ENCODE measurements at places on chromosomes 1 and 21.

DNA sequence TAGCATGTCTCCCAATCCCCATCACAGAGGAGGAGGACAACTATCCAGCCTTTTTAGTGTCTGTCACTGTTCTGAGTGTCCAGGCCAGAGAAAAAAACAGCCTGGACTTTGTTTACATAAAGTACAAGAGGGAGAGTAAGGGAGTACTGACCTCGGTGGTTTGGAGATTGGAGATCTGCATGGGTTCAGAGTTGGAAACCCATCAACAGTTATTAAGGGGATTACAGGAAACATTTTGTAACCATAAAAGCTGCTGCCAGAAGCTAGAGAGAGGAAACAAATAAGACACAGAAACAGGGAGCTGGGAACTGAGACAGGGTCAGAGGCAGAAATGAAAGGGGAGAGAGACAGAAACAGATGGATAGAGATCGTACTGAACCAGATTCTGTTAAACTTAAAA, 131.5 kb upstream of the CTTNBP2NL start:
- DNase-seq, result no peak

DNA sequence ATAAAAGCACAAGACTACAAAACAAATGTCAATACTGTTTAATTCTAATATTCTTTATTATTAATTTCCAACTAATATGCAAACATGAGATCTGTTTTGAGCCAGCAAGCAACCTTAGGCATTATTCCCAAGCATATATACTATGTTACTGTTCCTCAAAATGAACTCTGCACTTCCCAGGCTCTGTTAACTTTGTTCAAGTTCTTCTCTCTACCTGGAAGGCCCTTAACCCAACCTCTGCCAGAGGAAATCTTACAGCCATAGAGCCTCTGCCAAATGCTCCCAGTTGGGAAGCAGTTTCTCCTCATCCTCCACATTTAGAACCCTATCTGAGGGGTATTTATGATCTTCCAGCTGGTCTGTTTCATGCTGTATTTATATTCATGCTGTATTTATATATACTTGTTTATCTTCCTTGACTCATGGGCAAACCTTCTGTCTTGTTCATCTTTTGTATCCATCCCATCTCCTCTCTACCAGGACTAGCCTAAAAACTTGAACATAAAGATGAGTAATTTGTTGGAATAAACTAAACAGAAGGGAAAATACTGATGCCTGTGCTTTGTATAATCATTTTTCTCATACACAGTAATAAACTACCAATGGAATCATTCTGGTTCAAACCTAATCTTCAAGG, 5.3 kb downstream of the IVNS1ABP start:
- no peak for DNase-seq

DNA sequence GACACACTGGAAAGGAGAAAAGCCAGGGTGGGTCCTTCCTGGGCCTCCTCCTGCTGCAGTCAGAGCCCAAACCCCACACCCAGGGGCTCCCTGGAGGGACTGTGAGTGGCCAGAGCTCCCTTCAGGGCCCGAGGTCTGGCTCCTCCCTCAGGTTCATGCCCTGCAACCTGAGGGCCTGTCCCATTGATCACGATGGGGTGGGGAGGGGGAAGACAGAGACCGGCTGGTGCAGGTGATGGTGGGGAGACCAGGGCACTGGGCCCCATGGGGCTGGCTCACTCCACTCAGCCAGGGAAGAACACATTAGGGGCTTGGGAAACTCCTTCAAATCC, 30.1 kb upstream of the NPPB start:
- no peak for DNase-seq

DNA sequence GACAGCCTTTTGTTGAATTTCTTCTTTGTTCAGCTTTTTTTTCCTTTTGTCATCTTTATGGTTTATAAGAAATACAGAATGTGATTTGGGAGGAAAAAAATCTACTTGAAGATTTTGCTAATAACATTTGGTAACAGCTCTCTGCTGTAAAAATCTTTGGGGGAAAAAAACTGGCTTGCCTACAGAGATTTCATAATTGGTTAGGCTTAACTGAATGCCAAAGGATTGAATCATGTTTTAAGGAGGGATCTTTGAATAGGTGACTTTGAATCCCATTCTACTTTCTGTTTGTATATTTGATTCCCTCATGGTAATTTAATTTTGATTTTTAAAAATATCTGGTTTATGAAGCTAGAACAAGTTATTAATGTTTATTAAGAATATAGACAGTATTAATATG, 3.2 kb downstream of the BTF3L4 start:
- DNase-seq, result no peak

- DNase-seq, result no peak
Measured at GRCh38 chr1:210384625-210385024, 55.9 kb downstream of the HHAT start.

- no peak for DNase-seq
Measured at GRCh38 chr1:72018562-72018961, 263.8 kb downstream of the NEGR1 start.

DNA sequence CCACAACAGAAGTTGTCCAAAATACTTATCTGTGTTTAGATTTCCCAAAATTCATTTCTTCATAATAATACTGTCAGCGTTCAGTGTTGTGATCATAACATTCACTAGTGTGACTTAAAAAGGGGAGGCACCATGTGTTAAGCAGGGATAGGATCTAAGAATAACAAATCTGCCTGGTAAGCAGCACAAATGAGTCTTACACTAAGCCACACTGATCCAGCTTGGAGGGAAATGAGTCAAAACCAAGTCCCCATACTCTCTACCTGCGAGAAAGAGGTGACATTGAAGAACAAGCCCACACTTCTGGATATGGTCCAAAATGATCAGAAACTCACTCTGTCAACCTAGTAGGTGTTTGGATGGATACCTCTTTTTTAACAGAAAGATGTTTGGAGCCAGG, 145.5 kb downstream of the CRB1 start:
- no peak for DNase-seq

DNA sequence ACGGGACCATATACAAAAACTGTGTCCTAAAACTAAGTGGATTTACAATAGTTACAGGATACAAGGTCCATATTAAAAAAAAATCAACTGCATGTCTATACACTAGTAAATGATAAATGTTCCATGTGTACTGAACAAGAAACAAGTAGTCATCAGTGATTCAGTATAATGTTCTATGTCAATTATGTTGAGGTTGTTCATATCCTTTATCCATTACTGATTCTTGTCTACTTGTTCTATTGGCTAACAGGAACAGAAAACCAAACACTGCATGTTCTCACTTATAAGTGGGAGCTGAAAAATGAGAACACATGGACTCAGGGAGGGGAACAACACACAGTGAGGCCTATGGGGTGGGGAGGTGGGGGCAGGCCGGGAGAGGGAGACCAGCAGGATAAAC, 90.5 kb downstream of the CDC42BPA start:
- no peak for DNase-seq

- DNase-seq, result no peak
Measured at GRCh38 chr1:117665556-117666270, 59.9 kb downstream of the TENT5C start.

DNA sequence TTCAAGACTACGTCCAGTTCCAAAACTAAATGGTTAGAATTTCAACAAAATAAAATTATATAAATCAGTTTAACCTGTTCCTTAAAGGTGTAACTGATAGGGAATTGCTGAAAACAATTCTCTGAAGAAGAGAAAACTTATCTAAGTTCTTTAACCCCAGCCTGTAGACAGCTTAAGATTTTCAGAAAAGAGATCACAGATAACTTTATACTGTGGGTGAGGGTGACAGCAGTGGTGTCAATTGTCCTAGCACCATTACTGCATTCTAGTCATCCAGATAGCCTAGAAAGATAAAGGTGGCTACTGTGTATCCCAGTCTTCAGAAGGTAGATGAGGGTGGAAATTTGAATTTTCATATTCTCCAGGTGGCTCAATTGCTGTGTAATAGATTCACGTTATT, 19.7 kb upstream of the DEGS1 start:
- no peak for DNase-seq

GRCh38 chr1:70517444-70517843, 106.4 kb downstream of the CTH start:
- no peak for DNase-seq

DNA sequence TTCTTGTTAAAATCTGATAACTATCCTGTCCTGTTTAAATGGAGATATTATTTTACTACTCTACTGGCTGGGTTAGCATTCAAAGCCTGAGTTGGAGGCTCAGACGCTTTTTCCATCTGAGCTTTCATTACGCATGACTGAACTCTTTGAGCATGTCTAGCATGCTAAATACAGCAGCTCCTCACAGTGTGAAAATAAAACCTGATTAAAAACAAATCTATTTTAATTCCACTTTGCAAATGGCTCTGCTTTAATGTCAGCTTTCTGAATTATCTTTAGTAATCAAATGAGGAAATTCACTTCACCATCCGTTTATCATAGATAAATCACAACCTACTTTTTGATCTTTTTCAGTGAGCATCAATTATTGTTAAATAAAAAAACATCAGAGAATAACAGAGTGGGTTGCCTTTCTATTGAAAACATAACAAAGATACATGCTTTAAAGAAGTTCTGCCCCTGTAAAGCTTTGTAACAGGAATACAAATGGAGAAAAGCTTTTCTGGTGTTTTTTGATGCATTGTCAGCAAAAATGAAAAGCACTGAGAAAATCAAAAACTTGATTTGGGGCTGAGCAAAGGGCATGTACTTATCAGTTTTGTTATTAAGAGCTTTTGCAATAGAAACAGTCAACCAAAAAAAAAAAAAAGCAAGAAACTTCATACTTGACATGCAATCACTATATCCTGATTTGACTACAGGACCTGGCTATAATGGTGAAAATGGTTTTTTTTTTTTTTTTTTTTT, 3.5 kb upstream of the SPEN start:
- DNase-seq, result no peak

GRCh38 chr21:33901412-33902288, 14.0 kb downstream of the ATP5PO start:
- DNase-seq, result no peak

- no peak for DNase-seq
Measured at GRCh38 chr21:32578107-32578691, 7.1 kb downstream of the TCP10L start.

GRCh38 chr1:77347646-77348045, 65.8 kb downstream of the AK5 start:
- no peak for DNase-seq

- DNase-seq, result no peak
Measured at GRCh38 chr21:45974073-45975019, 7.2 kb upstream of the COL6A1 start.

DNA sequence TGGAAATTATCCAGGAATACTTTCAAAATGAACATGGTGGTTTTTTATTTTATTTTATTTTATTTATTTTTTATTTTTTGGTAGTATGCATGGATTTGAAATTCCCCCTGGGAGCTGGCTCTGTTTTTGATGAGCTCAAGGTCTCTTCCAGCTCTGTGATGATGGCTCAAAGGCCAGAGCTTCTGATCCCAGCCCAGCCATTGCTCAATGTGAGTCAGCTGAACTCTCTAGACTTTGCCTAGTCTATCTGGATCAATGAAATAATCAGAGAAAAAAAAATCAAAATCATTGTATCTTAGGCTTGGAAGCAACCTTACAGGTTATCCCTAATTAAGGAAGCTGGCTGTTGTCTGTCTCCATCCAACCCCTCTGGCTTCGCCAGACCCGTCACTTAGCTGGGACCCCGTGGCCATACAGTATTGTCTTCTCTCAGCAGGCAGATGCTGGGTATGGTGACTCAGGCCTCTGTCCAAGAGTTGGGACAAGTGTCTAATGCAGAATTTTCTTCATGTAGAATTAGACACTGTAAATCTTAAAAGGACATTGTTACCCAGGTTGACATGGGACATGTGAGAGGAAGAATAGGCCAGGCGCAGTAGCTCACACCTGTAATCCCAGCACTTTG, 90.2 kb upstream of the LPGAT1 start:
- no peak for DNase-seq

GRCh38 chr1:240152611-240153297, 61.1 kb downstream of the FMN2 start:
- no peak for DNase-seq

- no peak for DNase-seq
Measured at GRCh38 chr1:54096877-54097240, 43.5 kb downstream of the TCEANC2 start.

GRCh38 chr1:56255516-56256152, 323.7 kb downstream of the PLPP3 start:
- DNase-seq, result no peak

- DNase-seq, result no peak
Measured at GRCh38 chr1:71521655-71522264, 440.9 kb upstream of the ZRANB2 start.

DNA sequence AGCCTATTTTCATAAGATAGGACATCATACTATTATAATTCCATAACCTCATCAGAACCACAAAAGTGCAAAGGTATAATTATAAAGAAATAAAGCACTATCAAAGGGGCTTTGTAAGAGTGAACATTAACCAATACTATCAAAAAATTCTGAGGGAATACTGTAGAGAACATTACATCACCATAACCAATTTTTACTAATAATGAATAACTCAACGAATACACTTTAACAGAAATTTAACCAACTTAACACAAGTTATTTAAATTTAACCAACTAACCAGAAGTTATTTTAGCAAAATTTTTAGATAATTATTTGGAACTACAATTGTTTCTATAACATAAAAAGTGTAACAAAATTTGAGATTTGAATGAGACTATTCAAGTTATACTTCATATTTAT, 34.8 kb downstream of the ZSWIM5 start:
- no peak for DNase-seq

GRCh38 chr1:52098139-52098871, 42.2 kb downstream of the BTF3L4 start:
- no peak for DNase-seq

GRCh38 chr1:235074523-235075047, 54.1 kb downstream of the TOMM20 start:
- no peak for DNase-seq

DNA sequence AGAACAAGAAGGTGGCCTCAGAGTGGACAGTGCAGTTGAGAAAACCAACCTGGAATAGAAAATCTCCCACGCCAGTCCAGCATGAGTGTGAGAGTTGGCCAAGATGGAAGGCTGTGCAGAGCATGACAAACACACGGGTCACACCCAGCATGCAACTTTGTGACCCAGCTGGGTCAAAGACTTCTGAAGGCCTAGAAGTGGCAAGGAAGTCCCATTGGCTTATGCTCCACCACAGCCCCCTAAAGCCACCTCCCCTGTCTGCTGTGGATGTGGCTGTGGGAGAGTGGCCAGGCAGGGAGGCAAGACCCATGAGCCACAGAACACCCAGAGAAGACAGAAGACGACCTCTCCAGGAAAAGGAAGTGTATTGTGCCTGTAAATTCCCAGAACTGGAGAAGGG, 13.6 kb downstream of the BATF3 start:
- no peak for DNase-seq
